ENCODE measurements at places on chromosomes 16 and 17.

GRCh38 chr17:12730931-12731521, 58.3 kb upstream of the ARHGAP44 start:
- DNase-seq, result no peak

DNA sequence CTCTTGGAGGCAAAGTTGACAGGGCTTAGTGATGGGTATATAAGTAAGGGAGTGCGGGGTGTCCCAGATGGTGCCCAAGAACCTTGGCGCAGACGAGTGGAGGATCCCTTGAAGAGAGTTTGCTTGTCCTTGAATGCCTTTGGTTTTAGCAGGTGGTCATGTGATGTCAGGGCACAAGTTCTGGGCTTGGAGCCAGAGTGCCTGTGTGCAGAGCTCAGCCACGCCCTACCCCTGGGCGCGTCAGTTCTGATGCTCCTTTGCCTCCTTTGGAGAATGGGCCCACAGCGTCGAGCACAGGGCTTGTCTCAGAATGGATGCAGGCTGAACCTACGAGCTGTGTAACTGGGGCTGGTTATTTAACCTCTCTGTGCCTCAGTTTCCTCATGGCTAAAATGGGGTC, 412.2 kb upstream of the EEF2KMT start:
- DNase-seq, result no peak

GRCh38 chr16:66416136-66416535, 11.0 kb upstream of the BEAN1 start:
- DNase-seq, result no peak

DNA sequence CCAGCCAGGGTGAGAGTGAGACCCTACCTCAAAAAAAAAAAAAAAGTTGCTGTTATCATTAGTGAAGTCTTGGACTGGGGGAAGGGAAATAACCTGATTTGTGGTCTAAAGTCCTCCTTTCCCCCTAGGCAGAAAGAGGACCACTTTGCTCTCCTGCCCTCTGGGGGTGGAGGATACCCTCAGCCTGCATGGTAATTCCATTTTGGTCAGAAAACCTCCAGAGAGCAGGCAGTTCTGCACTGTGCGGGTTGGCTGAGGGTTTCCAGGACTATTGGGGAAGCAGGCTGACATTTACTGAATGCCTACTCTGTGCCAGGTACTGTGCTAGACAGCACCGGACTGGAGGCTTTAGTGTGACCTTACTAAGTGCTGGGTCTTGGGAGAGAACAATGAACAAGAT, 2.6 kb downstream of the ADAP2 start:
- DNase-seq, result no peak

DNA sequence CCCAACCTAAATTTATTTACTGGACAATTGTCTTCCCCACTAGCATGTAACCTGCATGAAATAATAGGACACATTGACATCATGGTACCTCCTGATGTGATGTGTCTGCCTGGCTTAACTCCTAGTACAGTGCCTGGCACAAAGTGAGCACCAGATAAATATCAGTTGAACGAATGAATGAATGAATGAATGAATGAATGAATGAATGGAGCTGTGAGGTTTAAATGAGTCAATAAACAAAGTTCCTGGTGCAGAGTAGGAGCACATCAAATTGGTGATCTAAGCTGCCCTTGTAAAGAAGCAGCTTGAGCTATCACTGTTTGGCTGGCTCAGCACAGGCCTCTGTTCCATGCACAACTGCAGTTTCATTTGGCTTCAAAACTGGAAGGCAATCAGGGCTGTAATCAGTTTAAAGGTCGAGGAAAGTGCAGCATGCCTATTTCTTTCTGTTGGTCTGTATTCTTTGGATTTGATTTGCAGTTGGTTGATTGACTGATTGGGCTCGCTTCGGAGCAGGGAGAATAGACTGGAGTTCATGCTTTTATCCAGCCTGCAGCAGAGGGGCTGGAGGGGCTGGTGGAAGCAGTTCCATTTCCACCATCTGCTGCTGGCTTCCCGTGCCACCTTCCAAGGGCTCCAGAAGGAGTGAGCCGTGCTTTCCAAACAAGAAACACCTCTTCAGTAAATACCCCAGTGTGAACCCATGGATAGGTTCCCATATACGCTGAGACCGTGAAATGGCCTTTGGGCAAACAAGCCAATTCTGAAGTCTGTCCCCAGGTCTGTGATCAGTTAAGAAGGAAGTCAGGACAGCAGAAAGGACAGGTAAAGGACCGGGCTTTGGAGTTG, 54.6 kb downstream of the GPRC5B start:
- no peak for DNase-seq

GRCh38 chr16:78494674-78495073, 395.2 kb downstream of the WWOX start:
- DNase-seq, result no peak

GRCh38 chr17:65495122-65496055, 66.1 kb downstream of the AXIN2 start:
- no peak for DNase-seq

- no peak for DNase-seq
Measured at GRCh38 chr17:67520916-67521774, 144.1 kb downstream of the PITPNC1 start.

GRCh38 chr17:45123930-45124796, 8.2 kb downstream of the PLCD3 start:
- DNase-seq, result no peak

GRCh38 chr16:89658221-89658879, 714 bp downstream of the SPATA33 start:
- no peak for DNase-seq

DNA sequence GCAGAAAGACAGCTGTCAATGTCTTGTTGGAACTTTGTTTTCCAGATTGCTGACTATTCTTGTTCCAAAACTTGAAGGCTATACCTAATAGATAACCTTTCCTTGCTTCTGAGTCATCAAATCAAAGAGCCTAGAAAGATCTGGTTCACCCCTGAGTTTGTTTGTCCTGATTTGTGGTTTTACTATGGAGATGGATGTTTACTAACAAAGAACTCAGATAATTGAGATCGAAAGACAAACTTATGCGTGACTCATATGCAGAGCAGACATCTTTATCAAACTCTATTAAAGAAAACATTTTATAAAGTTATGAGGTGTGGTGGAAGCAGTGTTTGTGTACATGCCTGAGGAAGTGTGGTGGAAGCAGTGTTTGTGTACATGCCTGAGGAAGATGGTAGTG, 311.1 kb upstream of the TBX2 start:
- no peak for DNase-seq

- no peak for DNase-seq
Measured at GRCh38 chr17:72219137-72219823, 98.5 kb downstream of the SOX9 start.

- no peak for DNase-seq
Measured at GRCh38 chr16:21656795-21657768, 4.7 kb upstream of the IGSF6 start.

GRCh38 chr17:83148317-83149028, 69.1 kb downstream of the METRNL start:
- DNase-seq, result no peak

- no peak for DNase-seq
Measured at GRCh38 chr17:64146418-64147109, 16.6 kb upstream of the ERN1 start.

DNA sequence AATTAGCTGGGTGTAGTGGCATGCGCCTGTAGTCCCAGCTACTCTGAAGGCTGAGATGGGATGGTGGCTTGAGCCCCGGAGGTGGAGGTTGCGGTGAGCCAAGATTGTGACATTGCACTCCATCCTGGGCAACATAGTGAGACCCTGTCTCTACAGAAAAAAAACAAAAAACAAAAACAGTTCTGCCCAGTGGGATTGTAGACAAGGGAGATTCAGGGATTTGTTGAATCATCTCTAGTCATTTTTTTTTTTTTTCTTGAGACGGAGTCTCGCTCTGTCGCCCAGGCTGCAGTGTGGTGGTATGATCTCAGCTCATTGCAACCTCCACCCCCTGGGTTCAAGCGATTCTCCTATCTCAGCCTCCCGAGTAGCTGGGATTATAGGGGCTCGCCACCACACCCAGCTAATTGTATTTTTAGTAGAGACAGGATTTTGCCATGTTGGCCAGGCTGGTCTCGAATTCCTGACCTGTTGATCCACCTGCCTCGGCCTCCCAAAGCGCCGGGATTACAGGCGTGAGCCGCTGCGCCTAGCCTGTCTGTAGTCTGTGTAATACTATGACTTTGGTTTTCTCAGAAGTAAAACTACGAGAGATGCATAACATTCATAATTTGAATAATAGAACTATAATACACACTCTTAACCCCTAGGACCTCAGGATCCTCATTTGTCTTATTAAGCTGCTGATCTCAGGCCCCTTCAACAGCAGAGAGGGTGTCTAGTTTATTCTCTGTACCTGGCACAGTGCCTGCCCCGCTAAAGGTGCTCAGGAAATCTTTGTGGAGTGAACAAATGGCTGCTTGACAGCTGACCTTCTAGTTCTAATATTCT, 1.4 kb downstream of the TEN1 start:
- no peak for DNase-seq

DNA sequence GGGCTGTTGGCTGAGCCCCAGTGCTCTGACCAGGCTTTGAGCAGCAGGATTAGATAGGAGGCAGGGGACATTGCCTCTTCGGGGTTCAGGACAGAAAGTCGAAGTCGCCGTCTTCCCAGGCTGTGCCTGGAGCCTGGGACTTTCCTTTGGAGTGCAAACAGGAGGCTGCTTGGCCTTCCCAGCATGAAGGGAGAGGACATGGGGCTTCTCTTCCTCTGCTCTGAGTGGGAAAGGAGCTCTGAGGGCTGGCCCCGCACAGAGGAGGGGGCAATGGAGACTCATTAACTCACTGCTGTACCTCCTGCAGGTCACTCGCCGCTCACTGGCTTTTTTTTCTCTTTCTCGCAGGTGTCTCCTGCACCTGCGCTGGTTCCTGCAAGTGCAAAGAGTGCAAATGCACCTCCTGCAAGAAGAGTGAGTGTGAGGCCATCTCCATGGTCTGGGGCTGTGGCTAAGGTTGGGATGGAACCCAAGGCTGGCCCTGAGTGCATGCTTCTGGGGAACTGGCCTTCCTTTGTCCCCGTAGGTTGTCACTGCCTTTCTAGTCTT, 642 bp downstream of the MT1F start:
- no peak for DNase-seq

DNA sequence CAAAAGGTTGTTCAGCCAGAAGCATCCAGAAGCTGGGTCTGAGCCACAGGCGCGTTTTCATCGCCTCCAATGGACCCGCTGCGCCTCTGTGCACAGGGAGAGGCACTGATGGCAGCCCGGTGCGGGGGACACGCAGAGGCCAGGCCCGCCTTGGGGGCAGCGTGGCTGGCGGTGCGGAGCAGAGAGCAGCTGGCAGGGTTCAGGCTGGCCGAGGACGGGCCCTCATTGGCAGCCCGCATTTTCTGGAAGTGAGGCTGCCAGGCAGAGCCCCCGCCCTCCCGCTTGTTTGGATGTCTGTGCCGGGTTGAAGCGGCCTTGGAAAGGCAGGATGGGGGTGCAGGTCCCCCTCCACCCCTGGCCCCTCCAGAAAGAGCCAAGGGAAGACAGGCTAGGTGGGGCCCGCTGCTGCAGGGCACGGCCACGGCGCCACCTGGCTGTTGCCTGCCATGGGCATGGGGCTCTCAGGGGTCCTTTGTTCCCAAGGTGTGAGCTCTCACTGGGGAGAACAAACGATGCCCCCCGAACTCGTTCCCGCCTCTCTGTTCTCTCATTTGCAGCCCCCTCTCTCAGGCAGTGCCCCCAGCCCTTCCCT, 18.8 kb downstream of the GSE1 start:
- no peak for DNase-seq

- DNase-seq, result no peak
Measured at GRCh38 chr16:65773301-65773874, 593.1 kb upstream of the CDH5 start.

DNA sequence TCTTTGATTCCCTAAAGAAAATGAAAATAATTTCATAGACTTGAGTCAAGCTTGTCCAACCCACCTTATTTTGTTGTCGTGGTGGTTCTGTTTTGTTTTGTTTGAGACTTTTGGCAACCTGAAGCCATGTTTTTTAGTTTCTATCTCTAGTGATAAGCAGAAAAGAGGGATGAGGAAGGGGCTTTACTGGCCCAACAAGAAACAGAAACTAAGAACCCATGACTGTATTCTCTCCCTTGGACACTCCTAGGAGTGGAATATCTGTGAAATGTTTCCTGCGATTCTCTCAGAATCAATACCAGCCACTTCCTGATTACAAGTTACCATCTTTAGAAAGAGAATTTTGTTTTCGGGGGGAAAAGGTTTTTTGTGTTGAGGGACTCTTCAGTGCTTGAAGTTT, 207.5 kb downstream of the PRKCA start:
- no peak for DNase-seq

DNA sequence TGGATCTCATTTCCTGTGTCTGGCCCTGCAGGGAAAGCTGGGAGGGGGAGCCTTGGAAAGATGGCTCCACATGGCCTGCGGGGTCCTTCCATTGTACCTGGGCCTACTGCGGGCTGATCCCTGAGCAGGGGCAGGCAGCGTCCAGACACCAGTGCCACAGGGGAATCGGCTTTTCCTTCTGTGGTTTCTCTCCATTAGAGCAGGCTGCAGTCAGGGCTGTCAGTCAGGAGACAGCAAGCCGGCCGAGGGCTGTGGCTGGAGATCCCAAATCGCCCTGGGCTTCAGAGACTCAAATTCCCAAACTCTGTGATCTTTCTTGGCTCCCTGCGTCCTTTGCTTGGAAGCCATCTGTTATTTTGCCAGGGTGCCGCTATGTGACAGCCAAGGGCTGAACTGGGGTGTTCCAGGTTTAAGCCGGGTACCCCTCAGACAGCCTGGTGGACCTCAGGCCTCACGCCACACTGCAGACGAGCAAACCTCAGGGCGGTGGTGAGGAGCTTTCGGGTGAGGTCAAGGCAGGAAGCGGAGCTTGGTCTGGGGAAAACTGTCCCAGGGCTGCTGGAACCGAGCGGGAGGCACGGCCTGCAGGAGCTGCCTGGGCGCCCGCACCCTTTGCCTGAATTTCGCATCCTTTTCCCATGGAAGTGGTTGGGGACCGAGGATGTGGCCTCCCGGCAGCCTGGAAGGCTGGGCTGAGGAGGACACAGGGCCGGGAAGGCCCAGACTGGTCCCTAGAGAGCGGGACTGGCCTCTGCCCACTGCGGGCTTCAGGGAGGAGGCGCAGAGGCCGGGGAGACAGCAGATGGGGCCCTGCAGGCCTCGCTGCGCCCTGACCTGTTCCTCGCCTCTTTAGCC, 1.5 kb upstream of the CPNE7 start:
- DNase-seq, result no peak

- no peak for DNase-seq
Measured at GRCh38 chr16:80151722-80152111, 389.1 kb upstream of the DYNLRB2 start.

DNA sequence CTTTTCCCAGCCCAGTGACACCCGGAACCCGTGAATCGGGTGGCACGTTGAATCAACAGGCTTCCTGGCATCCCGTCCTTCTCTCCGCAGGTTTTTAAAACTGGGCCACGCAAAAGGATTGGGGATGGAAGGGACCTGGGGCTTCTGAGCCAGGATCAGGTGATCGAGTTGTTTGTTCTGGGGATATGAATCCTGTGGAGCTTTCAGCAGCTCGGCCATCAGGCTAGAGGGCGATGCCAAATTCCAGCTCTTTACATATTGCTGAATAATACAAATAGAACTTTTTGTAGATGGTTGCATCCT, 473 bp downstream of the SUPT6H start:
- no peak for DNase-seq

- DNase-seq, result peak; percentile 94
Measured at GRCh38 chr16:4957720-4958509, at the start of gene SEC14L5. Gene SEC14L5 (plus strand): TSS chr16:4958330. CDS start chr16:4959324, 994 bp downstream.

- DNase-seq, result no peak
Measured at GRCh38 chr17:83143817-83144231, 64.4 kb downstream of the METRNL start.
